Foreskin fibroblast (primary cell): ENCODE measurements at places on chromosomes 12 and 14.

DNA sequence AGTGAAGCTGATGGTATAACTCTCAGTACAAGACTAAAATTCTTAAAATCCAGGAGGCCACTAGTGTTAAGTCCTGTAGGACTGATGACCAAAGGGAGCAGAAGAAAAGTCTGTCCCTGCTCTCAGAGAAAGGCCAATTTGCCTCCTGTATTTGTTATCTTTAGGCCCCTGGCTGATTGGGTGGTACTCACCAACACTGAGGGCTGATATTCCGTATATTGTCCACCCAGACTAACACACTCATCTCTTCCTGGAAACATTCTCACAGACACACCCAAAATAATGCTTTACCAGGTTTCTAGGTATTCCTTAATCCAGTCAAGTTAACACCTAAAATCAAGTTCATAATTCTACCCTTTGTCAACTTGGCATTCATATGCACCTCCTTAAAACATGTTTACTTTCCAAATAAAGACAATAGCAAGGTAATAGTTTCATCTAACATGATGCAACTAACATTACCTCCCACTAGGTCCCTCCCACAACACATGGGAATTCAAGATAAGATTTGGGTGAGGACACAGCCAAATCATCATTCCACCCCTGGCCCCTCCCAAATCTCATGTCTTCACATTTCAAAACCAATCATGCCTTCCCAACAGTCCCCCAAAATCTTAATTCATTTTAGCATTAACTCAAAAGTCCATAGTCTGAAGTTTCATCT, 84.3 kb downstream of the EGLN3 start:
- DNase-seq: no peak

- peak; percentile 58 for DNase-seq
These were observed 173.2 kb downstream of the SLC35F4 start for GRCh38 chr14:57692671-57693070.

- peak; percentile 93 for DNase-seq
These were observed 168.1 kb upstream of the NOVA1 start for GRCh38 chr14:26765768-26766520.

- DNase-seq: no peak
These were observed 76.9 kb upstream of the TMEM263 start for GRCh38 chr12:106878804-106879203.

- peak; percentile 63 for DNase-seq
These were observed 66.4 kb downstream of the TESC start for GRCh38 chr12:117032593-117033381.

GRCh38 chr12:50055831-50056638, 1.4 kb upstream of the ASIC1 start:
- DNase-seq: peak; percentile 27

DNA sequence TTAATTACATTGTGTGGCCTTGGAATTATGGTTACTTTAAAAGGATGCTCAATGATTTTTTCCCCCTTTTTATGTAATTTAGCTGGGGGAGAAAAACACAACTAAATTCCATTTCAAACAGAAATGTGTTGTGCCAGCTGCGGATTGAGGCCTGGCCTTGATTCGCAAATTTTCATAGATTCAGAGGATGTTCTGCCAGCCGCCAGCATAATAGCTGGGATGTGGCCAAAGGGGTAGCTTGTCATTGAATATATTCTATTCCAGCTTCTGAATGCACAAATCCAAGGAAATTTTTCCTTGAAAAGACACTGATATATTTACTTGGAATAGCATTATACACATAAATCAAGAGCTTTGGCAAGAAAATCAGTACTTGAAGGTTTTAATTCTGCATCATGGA, 43.7 kb downstream of the TRHDE start:
- no peak for DNase-seq

- no peak for DNase-seq
These were observed 261.5 kb downstream of the PCNX1 start for GRCh38 chr14:71168564-71169427.

DNA sequence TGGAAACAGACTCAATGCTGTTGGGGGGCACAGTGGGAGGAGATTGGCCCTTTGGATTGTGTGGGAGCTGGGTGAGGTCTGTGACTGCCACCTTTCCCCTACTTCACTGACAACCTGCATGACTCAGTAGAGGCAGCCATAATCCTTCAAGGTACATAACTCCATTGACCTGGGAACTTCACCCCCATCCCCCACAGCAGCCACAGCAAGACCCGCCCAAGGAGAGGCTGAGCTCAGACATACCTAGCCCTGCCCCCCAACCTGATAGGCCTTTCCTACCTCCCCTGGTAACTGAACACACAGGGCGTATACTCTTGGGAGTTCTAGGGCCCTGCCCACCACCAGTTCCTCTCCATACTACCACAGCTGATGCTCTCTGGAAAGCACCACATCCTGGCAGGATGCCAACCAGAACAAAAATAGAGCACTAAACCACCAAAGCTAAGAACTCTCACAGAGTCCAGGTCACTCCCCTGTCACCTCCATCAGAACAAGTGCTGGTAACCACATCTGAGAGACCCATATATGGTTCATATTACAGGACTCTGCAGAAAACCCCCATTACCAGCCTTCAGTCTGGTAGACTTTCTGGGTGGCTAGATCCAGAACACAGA, 703.9 kb downstream of the FSCB start:
- DNase-seq: no peak

GRCh38 chr12:67772267-67773169, 124.0 kb downstream of the DYRK2 start:
- no peak for DNase-seq

DNA sequence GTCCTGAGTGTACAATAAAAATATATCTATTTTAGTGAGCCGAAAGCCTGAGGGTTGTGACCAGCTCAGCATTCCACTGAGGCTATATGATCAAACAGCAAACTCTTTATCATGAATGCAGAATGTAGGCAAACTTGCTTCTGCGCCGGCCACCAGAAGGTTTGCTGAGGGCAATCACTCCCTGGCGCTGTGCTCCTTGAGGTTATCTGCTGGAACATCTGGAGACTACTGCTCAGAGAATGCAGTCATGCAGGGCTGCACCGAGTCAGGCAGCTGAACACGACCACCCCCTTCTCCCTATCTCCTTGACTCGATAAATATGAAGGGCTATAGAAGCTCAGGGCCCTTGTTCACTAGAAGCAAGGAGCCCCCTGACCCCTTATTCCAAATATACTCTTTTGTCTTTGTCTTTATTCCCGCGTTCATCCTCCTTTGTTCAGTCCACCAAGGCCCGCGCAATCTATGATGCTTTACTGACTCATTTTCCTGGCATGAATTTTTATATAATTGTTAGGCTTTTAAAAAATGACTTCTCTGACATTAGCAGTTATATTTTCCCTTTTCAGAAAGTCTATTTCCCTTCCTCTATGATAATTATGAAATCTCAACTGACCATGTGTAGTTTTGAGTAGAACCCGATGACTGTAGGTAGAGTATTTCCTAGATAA, 1089.3 kb downstream of the SLC16A7 start:
- DNase-seq: no peak

GRCh38 chr12:55188974-55189556, 31.8 kb upstream of the OR10A7 start:
- peak; percentile 38 for DNase-seq

DNA sequence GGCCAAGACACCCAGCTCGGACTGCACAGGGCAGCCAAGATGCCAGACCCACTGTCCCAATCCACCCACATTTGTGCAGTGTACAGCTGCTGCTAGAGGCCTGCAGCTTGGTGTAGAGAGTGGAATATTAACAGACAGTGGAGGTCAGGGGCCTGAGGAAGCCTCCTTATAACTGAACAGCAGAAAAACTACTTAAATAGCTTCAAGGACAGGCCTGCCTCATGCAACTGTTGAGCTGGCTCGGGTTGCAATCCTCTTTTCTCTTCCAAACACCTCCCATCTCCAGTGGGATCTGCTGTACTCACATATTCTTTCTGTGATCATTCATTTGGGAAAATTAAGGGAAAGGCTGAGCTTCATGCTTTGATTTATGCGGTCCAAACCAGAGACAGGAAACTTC, 1043.2 kb upstream of the TMEM132C start:
- no peak for DNase-seq

GRCh38 chr12:10558789-10559188, 53.1 kb downstream of the EIF2S3B start:
- no peak for DNase-seq

DNA sequence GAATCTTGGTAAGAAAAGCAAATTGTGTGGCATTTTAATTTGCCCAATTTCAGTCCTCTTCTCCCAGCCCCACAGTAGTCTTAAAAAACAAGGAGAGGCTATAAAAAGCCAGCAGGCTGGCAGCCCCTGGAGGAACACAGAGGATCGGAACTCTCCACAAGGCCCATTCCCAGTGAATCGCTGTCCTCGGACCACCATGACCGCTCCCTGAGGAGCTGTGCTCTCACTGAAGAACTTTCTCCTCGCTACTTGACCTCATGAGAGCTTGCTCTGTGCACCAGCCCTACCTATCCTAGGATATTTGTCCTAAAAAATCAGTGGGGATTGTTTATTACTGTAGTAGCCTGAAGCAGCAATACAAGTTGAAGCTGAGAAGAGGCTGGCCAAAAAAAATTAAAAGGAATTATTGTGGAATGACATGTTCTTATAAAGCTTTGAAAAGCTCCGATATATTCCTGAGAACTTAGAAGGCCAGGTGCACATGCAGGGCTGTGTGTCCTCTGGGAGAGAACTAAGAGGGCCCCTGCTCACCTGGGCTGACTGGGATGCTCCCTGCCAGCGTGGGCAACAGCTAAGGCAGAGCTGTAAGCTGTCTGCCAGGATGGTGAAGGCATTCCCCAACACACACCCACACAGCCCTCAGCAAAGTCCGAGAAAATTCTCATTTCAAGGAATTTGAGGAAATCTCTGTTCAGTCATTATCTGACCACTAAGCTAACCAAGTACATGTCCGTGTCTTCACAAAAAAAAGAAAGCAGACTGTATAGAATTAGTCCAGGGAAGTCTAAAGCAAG, 148.8 kb upstream of the SFSWAP start:
- no peak for DNase-seq

DNA sequence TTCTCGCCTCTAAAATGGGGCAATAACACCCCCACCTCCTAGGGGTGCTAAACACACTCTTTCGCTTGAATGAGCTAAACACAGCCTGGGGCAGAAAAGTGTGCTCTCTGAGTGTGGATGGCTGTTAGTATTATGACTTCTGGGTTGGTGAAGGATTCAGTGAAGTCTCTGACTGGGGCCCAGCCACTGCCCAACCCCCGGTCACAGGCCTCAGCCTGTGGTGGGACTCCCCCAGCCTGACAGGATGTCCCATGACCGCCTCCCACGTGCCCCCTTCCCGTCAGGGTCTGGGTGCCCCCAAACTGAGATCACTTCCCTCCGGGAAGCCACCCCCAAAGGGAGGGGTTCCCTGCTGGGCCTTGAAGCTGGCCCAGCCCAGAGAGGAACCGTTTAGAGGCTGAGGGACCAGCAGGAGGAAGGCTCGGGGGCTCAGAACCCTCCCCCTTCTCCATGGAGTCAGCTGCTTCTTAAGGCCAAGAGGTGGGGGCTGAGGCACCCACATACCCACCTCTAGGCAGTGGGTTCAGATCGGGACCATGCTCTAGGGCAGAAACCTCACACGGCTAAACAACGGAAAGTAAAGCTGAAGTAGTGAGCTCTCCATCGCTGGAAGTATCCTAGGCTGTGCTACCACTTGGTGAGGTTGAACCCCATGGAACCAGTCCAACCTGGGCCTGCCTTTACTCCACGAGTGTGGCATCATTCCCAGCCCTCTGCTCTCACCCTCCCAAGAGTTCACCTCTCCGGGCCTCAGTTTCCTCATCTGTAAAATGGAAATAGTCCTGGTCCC, 13.8 kb downstream of the DTX1 start:
- no peak for DNase-seq

- no peak for DNase-seq
These were observed 62.9 kb upstream of the METAP2 start for GRCh38 chr12:95411057-95411456.
